ENCODE measurements at places on chromosomes 3 and 15.

- peak; percentile 97 for DNase-seq
Measured at GRCh38 chr3:100047455-100048141, 66.7 kb downstream of the FILIP1L start.

DNA sequence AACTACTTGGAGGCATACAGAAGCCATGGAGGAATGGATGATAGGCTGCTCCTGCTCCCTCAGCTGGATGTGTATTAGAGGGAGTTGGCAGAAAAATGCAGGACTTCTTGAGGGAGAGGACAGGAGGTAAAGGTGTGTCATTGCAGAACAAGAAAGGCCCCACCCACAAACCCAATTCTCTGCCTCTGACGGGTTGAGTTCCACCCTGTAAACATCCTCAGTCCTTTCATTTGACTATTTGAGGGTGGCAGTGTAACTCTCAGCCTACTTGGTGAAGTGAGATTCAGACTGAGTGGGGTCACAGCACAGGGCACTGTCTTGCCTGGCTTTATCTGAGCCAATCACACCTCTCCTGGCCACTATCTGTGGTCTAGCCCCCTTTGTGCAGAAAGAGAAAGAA, at the start of gene TPRG1:
TPRG1 (plus strand) TSS at position 265 of the 400 bp plus-strand sequence. CDS start 35,414 bp downstream, outside the sequence.
- no peak for DNase-seq

DNA sequence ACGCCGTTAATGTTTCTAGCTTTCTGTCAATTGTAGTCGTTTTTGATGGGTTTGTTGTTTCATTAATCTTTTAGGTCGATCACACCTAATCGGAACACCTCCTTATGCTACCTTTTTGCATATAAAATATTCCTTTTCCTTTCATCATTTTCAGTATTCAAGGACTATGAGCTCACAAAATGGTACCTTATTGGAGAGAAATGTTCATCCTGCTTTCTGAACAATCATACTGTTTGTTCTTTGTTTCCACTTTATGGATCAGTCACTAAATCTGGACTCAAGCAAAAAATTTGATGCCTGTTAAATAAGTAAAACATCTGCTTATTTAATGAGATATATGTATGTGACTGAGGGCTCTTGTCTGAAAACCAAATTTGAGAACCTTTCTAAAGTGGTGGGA, 1.1 kb downstream of the KIF15 start:
- no peak for DNase-seq

DNA sequence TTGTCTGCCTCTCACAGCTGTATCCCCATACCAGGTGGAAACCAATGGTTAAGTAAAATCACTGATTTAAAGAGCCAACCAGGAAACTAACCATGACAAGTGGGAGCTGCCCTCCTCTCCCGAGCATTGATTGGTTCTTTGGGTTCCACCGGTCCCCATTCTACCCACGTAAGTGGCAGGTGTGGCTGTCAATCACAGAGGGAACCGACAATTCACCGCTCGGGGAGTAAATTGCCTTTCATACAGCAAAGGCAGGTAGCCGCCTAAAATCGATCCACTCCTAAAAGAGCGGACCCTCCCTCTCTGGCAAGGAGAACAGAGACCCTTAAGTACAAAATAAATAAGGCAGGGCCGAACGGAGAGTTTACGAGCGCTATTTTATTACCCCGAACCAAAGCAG, 1.2 kb downstream of the ERC2 start:
- DNase-seq = peak; percentile 82

DNA sequence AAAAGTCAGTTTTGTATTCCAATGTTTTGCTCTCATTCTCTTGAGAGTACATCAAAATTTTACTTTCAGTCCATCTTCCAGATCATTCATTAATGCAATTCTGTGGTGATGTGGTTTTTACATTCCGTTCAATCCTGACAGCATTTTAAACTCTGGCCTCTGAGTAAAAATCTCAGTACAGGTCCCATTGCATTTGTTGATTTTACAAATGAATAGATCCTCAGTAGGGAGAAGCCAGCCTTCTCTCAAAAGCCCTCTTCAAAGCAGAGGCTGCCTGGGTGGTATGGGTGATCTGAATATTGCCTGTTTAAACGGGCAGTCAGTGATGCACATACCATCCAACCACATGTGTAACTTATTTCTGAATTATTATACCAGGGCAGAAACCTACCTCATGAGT, 72.5 kb upstream of the TSC22D2 start:
- DNase-seq = no peak

GRCh38 chr3:15284121-15284889, 48.1 kb downstream of the SH3BP5 start:
- DNase-seq = no peak

DNA sequence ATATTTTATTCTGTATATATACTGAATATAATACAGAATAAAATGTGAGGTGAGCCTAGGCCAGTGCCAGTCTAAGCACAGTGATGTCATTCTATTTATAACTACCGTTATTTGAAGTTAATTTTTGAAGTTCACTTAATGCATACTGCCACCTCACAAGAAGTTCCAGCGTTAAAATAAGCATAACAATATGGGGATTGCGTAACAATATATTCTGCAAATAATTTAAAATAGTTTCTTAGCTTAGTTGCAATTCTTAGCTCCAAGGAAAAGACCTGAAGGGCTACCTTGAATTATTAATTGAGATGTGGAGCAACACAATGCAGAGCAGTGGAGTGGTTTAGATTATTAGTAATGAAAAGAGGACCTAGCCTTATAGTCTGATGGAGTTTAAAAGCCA, 390.5 kb upstream of the ROBO1 start:
- DNase-seq = no peak
